H4 (cell line): ENCODE measurements at places on chromosomes 12 and 14. TPM values are rescaled to one million over a fixed set of nuclear protein-coding genes. Genes with fewer than 3 reads are reported as not detected.

DNA sequence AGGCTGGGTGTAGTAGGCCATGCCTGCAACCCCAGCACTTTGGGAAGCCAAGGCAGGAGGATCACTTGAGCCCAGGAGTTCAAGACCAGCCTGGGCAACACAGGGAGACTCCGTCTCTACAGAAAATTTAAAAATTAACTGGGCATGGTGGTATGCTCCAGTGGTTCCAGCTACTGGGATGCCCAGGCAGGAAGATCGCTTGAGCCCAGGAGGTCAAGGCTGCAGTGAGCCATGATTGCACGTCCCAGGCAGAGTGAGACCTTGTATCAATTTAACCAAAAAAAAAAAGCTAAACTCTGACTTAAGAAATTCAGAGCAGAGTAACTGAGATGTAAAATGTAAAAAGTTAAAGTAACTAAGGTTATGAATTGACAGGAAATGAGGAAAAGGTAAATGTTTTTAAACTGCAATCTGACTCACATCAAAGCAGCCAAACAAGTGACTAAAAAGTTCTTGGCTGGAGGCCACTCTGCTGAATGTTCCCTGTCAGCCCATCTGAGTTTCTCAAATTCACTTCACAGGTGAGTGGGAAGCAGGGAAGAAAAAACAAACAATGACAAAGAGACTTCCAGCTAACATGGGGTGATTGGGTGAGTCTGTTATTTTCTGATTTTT, 21.3 kb downstream of the PRKD1 start:
- DNase-seq: peak; percentile 13

DNA sequence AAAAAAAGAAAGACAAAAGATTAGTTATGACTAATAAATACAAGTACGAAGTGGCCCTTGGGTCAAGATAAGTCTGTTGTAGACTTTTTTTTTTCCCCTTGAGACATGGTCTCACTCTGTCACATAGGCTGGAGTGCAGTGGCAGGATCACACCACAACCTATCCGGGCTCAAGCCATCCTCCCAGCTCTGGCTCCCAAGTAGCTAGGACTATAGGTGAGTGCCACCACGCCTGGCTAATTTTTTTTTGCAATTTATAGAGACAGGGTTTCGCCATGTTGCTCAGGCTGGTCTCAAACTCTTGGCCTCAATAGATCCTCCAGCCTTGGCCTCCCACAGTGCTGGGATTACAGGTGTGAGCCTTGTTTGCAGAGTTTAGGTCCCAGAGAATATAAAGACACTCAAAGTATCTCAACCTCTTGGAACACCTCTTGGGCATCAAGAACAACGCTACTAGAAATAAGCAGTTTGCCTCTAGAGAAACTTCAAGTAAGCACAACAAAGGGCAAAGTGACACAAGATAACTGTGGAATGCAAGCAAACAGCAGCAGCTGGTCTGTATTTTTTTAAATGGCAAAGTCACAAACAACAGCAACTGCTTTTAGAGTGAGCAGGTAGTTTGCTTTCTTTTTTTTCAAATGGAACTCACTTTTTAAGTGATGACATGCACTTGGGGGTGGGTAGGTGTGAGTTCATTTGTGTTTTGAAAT, 3.9 kb upstream of the MDM2 start:
- DNase-seq: no peak

- DNase-seq: peak; percentile 39
These were observed 2.7 kb upstream of the SAMD4A start for GRCh38 chr14:54564071-54564867.

DNA sequence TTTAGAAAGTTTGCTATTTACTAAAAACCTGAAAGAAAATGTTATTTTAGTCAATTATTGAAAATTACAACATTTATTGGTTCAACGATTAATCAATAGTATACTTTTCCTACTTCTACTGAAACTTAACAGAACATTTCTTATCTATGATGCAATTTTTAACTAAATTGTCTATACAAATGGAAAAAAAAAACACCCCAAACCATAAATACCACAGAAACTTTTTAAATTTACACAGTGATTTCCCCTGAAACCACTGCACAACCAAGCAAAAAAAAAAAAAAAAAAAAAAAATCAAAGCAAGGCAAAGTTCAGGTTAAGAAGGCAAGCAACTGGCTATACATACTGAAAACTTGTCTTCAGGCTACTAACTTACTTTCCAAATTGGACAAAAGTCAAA, 71.9 kb upstream of the POC1B start:
- DNase-seq: no peak

DNA sequence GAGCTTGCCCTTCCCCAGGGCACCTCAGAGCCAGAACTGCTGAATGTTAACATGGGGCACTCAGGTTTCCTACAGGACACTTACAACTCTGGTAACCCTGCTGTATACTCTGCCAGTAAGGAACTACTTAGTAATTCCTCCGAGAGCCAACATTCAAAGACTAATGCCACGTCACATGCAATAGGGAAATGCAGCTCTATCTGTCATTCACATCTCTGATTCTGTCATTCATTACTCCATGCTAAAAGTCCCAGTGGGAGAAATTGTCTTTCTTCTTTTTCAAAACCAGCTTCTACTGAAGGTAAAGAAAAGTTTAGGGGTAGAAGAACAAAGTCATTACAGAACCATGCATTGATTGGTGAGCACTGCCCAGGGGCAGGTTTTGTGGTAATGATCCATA, 189.2 kb downstream of the DAD1 start:
- no peak for DNase-seq

DNA sequence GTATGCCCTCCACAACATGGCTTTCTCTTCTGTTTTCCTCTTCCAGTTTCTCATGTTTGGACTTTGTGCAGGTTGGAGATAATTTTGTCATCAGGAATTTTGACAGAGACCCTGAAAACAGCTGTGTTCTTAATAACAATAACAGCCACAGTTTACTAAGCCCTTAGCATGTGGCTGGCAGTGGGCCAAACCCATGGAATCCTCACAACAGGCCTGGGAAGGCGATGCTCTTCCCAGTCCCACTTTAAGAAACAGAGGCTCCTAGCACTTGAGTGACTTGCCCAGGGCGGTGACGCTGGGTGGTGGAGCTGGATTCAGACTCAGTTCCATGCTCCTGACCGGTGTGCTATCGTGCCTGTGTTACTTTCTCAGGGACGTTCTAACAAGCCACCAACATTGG, 20.1 kb upstream of the PLEKHG3 start:
- DNase-seq: no peak

DNA sequence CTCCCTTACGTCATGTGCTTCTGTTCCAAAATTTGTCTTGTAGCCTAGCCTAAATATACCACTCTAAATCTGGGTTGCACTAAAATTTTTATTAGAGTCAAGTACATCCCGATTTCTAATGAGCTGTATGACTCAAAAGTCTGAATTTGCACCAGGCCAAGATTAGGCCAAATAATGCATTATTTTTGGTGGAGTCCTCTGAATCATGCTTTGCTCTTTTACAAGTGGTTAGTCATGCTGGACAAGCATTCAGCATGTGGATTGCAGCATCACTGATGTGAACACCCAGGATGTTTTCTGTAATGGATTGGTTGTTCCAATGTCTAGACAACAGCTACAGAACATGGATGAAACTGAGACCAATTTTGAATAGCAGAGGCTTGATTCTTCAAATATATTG, 23.7 kb downstream of the HEBP1 start:
- peak; percentile 54 for DNase-seq

DNA sequence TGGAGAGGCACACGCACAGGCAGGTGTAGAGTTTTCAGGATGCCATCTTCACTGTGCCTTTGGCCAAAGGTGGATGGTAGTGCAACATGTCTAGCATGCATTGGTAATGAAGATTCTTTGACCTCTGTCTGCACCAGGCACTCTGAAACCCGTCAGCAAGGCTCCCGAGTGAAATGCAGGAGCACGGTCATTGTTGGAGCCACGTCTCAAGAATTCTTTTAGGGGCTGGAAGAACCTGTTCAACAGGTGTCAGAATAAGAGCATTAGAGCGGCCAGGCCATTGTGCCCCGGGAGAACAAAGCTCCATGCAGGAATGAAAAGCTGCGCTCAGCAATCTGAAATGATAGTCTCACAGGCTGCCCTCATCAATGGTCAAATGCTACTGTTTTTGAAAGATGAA, 40.2 kb upstream of the DICER1 start:
- no peak for DNase-seq

GRCh38 chr12:12319451-12320183, 30.4 kb downstream of the MANSC1 start:
- DNase-seq: no peak

DNA sequence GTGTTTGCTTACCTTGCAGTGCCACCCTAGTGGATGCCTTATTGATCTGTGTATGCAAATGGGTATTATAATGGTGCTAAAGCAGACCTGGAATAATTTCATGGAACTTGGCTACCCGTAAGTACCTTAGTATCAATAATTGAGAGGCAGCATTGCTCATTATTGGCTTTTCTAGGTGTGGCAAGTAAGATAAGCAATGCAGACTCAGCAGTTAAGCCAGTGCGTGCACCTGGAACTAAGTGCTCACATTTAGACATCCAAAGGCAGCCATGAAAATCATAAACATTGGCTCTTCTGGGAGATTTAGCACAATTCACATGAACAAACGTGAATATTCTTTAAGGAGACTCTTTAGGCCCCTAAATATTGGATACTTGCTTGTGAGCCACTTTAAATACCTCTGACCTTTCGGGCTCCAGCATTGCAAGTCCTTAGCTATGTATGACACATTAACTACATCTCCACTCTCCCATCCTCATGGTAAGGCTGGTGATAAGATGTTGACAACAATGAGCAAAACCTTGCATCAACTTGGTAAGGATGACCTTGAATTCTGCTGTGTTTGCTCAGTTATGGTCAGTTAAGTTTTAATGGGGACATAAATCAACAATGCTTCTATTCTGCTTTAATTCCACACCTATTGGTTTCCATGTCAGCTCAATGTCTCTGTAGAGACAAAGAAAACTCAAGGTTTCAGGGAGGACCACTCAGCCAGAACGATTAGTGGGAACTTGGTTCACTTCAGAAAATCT, 112.0 kb downstream of the SLC5A8 start:
- DNase-seq: no peak

DNA sequence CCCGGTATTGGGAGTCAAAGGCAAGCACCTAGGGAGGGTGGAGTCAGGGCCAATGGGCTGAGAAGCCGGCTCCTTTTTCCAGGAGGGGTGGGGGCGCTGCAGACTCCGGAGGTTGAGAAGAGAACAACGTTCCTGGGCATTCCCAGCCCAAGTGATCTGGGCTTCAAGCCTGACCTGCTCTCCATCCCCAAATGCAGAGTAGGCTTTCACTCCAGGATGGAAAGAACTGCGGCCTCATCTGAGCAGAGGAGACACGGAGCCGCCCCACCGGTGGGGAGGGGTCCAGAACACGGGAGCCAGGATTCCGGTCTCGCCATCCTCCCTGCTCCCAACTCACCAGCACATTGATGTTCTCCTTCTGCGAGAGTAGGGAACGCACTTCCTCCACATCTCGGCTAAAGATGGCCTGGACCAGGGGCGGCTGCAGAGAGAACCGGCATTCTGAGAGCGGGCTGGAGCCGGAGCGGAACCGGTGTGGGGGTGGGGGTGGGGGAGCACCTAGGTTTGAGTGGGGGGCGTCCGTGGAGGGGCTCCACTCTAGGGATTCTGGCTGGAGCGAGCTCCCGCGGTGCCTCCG, 605 bp downstream of the ANKRD52 start:
- no peak for DNase-seq

- DNase-seq: peak; percentile 61
These were observed 208.8 kb upstream of the EEA1 start for GRCh38 chr12:93137656-93138612.

DNA sequence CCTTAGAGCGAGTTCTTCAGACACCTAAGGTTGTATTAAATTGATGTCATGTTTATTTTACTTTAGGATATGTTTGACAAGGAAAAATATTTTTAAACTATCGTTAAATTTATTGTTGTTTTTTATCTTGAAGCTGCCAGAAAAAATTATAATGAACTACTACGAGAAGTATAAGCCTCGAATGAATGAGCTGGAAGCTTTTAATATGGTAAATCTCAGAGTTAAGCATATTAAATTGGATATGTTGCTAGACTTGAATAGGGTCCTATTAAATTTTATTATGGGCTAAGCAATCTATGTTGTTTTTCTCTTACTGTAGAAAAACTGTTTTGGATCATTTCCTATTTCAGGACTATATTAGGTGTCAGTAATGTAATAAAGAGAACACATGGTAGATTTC, 118.2 kb downstream of the METTL25 start:
- no peak for DNase-seq

GRCh38 chr14:91830777-91831176, 36.6 kb downstream of the TC2N start:
- peak; percentile 80 for DNase-seq

GRCh38 chr12:1880153-1880845, 38.2 kb downstream of the CACNA2D4 start:
- DNase-seq: peak; percentile 3

DNA sequence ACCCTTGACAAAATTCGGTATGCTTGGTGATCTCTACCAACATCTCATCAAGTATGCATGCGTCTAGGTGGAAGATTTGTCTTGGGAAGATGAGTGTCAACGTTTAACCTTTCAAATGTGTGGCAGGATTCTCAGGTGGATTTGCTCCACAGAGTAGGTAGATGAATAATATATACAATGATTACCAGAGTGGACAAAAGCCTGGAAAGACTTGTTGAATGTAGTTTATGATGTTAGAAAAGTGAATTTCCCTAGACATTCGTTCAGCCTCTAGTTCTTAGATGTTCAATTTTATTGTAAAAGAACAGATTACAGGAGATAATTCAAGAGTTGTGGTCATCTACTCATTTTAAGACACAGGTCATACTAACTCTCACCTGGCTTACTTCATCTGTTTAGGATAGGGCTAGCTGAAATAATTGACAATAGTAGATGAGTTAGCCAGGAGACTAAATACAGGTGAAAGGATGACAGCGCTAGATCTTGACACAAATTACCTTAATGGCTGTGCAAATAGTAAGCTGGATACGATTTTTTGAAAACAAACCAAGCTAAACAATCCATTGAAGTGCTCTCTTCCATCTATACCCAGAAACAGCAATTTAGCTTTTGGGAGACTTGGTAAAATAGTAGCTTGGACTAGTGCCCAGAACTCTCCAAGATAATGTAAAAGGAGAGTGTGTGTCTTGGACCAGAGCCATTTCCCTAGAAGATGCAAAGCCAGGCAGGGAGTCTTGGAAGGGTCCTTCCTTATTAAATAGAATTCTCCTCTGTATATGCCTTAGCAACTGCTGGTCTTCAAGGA, 168.0 kb downstream of the DACT1 start:
- peak; percentile 44 for DNase-seq

GRCh38 chr12:48132826-48133225, 13.7 kb downstream of the PFKM start:
- DNase-seq: no peak

GRCh38 chr12:754473-754820, 2.1 kb downstream of the WNK1 start:
- DNase-seq: peak; percentile 16

NEMF gene
- 30.3 and 31.7 TPM in 2 replicates for total RNA-seq

RND1 gene
- total RNA-seq: 0.06 and 0.14 TPM in 2 replicates

COX8C gene
- not detected in 2 replicates for total RNA-seq

KCNJ8 gene
- 0.74 and 1.0 TPM in 2 replicates for total RNA-seq

RNF212B gene
- not detected in 2 replicates for total RNA-seq

GPR84 gene
- total RNA-seq: not detected in 2 replicates

NRIP2 gene
- total RNA-seq: 0.04 TPM in 1 of 2 replicates, not detected in the other

KRT82 gene
- total RNA-seq: not detected in 2 replicates

TECPR2 gene
- total RNA-seq: 3.0 and 3.6 TPM in 2 replicates

CLEC4D gene
- total RNA-seq: not detected in 2 replicates

DEGS2 gene
- 0.02 and 0.27 TPM in 2 replicates for total RNA-seq

IAPP gene
- not detected in 2 replicates for total RNA-seq

RTN1 gene
- 5.4 and 6.5 TPM in 2 replicates for total RNA-seq

CCDC175 gene
- total RNA-seq: not detected in 2 replicates

SLC4A8 gene
- total RNA-seq: 2.1 and 2.6 TPM in 2 replicates
